ENCODE measurements at places on chromosomes 2 and 18. TPM values are rescaled to one million over a fixed set of nuclear protein-coding genes. Genes with fewer than 3 reads are reported as not detected.

DNA sequence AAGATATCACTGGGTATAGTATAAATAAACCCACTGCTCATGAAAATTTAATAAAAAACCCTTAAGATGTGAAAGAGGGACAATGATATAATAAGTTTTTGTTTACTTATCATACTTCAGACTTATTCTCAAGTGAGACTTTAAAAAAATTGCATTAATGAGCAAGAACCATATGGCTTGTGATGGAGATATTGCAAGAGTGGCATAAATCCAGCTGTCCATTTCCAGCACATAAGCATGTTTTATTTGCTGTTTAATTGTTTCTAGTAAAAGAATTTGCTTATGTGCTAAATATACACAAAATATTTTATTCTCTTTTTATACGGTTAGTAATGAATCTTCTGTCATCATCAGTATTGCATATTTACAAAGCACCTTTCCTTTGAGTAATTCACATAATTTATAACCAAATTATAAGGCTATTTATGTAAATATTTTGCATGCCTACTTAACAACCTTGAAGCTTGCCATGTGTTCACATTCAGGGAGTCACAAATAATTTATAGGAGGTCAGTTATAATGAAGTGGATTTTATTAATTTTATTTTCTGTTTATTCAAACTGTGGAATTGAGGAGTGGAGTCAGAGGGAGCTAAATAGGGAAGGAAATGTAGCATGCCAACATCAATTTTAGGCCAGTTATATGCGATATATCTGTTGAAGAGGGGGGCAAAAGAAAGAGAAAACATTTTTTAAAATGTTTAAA lies 318.5 kb upstream of the CWC22 start:
- no peak for DNase-seq

GRCh38 chr2:129165006-129165405 lies 814.5 kb upstream of the RAB6C start:
- no peak for DNase-seq

GRCh38 chr2:1591978-1592907 lies 152.1 kb downstream of the PXDN start:
- peak; percentile 93 for DNase-seq

DNA sequence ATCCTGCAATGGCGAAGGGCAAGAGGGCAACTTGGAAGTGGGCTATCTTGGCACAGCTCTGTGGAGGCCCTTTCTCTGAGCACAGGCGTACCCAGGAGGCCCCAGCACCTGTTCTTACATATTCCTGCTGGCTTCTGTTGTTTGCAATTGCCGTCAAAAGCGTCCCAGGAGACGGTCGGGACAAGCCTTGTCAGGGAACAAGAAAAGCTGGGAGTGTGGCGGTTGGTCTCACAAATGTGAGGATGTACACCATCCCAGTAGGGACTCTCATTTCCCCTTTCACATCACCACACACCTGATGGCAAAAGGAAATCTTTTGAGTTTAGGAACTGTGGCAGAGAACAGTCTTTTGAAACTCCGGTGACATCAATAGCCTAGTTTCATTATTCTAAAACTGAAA lies 94.7 kb upstream of the EFEMP1 start:
- no peak for DNase-seq

- peak; percentile 90 for DNase-seq
These were observed 2.9 kb upstream of the ATOH8 start for GRCh38 chr2:85750587-85751575.

DNA sequence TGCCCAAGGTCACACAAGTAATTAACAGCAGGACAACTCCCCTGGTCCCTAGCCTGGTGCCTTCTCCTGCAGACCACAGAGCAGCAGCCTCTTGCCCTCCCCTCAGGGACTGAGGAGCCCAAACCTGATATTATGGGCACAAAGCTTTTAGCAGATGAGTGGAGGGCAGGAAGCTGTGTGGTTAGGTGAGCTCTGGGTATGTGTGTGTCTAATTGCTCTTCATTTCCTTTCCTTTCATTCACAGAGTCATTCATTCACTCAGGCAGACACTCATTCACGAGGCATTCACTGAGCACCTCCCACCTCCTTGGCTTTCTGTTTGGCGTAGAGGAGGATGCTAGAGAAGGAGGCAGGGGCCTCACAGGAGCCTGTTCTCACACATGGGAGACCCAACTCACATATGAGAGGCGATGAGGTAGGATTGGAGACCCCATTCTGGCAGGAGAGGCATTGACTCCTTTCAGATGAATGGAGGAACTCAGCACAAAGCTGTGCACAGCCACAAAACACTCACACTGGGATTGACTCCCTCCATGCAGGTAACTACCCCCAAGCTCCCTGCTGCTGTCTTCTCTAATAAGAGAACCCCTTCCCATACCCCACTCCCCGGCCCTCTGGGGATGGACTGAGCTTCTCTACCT lies 306.8 kb upstream of the SKOR2 start:
- DNase-seq, result no peak

- DNase-seq, result no peak
These were observed 27.6 kb downstream of the FEZ2 start for GRCh38 chr2:36570416-36570815.

- no peak for DNase-seq
These were observed 26.2 kb downstream of the MMADHC start for GRCh38 chr2:149561309-149561926.

- no peak for DNase-seq
These were observed 118.4 kb downstream of the BCL2L11 start for GRCh38 chr2:111239107-111239506.

- DNase-seq, result no peak
These were observed 146.6 kb downstream of the PIEZO2 start for GRCh38 chr18:11002796-11003195.

DNA sequence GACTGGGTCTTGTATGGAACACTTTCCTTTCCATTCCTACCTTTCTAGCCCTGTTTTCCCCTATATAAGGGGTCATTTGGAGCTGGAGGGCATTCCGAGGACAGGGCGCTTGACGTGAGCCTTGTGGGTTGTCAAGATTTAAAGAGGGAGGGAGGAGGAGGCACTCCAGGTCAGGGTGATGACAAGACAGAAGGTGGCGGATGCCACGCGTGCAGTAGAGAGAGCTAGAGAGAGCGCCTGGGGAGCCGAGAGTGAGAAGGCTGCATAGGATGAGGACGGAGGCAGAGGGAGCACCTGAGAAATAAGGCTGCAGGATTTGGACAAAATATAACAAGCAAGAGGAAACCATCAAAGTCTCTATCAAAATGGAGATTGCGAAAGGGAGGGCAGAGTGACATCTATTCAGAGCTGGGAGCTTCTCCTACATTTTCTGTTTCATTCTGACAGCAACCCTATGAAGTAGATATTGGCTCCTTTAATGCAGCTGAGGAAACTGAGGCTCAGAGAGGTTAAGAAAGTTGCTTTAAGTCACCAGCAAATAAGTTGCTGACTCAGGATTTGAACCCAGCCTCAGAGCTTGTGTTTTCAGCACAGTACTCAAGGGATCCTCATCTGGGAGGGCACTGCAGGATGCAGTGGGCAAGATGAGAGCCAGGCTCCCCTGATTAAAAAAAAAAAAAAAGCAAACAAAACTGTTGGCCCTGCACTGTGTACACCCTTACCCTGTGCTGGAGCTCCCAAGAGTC lies 124.2 kb downstream of the MRO start:
- peak; percentile 27 for DNase-seq

GRCh38 chr2:8525582-8526402 lies 156.1 kb upstream of the ID2 start:
- peak; percentile 93 for DNase-seq

DNA sequence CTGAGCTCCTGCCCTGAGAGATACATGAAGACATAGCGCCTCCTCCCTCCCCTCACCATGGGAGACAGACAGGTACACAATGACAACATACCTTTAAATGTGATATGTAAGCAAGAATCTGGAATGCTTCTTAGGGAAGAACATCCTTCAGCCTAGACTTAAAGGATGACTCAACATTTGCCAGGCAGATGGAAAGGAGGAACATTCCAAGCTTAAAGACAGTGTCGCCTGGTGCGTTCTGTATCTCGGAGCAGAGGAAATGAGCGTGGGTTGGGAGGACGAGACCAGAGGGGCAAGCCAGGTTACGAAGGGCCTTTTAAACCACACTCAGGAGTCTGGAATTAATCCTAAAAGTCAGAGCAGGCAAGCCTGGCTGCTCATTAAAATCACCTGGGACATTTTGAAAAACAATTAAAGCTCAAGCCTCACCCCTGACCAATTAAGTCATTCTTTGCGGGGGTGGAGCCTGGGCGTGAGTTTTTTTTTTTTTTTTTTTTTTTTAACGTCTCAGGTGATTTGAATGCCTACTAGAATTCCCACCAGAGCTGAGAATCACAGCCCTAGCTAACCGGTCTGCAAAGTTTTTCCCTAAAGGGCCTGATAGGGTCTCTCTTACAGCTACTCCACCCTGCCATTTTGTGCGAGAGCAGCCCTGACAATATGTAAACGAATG lies 131.2 kb upstream of the SEC11C start:
- DNase-seq, result no peak

GRCh38 chr18:55395799-55396198 lies 192.2 kb downstream of the TCF4 start:
- no peak for DNase-seq

GRCh38 chr18:32831781-32832180 lies 59.0 kb upstream of the KLHL14 start:
- no peak for DNase-seq

FOXD4L1 gene
- not detected for total RNA-seq

C2orf80 gene
- not detected for total RNA-seq

SERPINB12 gene
- not detected for total RNA-seq

CHST9 gene
- 0.21 TPM for total RNA-seq

ABCG8 gene
- total RNA-seq, result not detected

CCNT2 gene
- total RNA-seq, result 21.8 TPM

ABCG5 gene
- total RNA-seq, result not detected

TRIM43 gene
- total RNA-seq, result not detected

ATOH8 gene
- total RNA-seq, result 52.6 TPM

LRATD1 gene
- 8.3 TPM for total RNA-seq

ARHGEF33 gene
- total RNA-seq, result 0.31 TPM

SERPINB13 gene
- total RNA-seq, result not detected

All from right cardiac atrium (tissue), 5 donors.